SHP77 (cell line): ENCODE measurements at places on chromosomes 16 and 17.

DNA sequence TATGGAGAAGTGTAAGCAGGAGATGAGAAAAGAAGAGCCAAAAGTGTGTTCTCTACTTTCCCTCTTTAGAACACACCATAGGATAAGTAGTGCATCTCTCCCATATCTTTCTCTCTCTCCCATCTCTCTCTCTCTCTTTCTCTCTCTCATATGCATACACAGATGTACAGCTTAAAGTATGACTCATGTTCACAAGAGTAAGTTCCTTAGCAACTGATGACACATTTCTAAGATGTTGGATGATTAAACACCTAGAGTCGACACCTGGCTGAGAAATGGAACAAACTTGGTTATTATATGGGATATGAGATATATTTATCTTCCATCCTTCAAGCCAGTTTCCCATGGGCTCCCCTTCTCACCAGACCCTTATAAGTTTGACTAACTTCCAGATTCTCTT lies 113.5 kb downstream of the TMEM132E start:
- no peak for DNase-seq

DNA sequence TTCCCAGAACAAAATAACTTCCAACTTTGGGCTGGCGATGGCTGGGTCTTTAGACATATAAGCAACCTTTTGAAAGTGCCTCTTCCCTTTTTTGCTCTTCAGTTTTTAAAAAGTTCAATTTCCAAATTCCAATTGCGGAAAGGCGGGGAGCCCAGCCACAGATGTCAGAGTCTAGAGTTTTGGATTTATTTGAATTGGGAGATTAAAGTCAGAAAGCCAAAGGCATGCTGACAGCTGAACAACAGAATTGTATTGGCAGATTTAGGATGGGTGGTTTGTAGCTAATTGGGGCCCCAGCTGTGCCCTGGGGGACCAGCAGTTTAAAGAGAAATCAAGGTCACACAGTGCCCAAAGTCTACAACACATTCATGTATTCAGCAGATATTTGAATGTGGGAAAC lies 10.5 kb downstream of the YPEL2 start:
- no peak for DNase-seq

GRCh38 chr17:44205962-44206824 lies 6.5 kb upstream of the ATXN7L3 start:
- DNase-seq, result no peak

GRCh38 chr16:2365397-2366294 lies 25.1 kb upstream of the ABCA3 start:
- no peak for DNase-seq

DNA sequence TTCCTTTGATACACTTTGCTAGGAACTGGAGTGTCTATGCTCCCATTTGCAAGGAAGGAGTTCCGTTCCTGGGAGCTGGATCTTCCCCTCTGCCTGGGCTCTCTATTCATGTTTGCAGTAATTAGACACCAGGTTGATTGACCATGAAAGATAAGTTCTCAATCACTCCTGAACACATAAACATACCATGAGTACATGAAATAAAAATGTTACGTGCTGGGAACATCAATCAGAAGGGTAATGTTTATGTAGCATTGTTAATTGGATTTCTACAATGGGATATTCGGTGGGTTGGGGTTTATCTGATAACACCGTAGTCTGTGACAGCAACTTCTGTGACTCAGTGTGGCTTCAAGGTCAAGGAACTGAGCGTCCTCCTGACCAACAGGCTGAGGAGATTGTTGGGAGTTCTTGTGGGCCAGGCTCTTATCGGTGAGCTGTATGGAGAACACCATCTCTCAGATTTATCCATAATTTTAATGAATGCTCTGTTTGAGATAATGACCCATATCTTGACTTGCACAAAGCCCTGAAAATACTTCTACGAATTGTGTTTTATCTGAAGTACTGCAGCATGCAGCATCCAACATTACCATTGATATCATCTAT lies 136.4 kb downstream of the NPIPB5 start:
- DNase-seq, result no peak

- no peak for DNase-seq
Measured at GRCh38 chr16:69483611-69484010, 59.2 kb downstream of the CYB5B start.

DNA sequence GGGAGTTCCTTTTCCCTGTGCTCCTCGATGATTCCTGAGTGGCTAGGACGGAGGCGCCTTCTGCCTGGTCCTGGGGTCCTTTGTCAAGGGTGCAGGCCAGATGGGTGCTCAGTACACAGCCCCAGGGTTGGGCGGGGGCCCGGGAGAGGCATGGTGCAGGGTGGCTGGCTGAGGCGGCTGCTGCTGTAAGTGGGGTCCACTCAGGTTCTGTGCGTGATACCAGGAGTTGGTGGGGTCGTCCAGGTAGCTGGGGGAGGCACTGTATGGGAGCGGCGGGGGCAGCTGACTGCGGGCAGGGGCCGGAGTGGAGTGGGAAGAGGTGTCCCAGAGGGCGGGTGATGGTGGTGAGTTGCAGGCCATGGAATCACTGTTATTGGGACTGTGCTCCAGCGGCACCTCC lies 3.6 kb downstream of the DLX3 start:
- DNase-seq, result no peak

GRCh38 chr17:81480140-81481072 lies 32.2 kb downstream of the ACTG1 start:
- DNase-seq, result peak; percentile 20

DNA sequence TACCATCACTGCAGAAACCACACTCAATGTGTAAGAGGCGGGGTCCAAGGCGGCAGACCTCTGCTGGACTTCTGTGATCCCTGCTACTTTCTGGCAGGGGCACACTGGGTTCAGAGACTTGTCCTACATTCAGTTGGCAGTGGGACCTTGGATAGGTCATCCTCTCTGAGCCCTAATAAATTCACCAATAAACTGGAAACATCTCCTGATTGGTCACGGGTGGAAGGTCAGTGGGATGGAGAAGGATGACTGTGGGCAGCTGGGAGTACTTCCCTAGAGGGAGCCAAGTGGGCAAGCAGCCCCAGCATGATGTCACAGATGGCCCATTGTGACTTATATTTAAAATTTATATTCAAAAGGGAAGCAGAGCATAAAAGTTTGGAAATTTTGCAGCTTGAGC lies 49.7 kb downstream of the RNF112 start:
- no peak for DNase-seq

DNA sequence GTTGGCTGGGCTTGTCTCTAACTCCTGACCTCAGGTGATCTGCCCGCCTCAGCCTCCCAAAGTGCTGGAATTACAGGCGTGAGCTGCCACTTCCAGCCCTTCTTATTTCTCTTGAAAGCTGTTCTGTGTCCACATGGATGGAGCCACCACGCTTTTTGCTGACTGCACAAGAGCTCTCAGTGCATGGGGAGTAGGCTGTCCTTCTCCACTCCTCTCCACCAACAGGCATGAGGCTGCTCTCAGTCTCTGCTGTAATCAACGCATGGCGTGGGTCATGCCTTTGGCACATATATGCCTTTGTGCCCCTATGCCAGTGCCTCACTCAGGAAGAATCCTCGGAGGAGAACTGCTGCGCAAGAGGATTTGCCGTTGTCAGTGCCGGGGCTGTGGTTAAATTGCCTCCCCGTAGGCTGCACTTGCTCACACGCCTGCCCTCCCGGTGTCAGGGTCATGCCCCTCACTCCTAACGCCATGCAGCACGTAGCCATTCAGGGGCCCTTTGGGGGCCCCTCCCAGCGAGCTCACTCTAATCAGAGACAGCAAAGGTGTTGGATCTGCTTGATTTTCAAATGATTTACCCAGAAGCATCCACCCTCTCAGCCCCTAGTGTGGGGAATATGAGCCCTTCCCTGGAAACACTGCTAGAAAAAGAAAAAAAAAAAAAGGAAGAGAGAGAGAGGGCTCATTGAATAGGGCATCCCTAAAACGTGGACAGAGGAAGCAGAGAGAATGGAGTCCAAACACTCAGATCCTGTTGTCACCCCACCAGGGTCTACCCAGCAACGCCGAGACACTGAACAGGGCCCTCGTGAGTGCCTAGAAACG lies 47.5 kb upstream of the ZCCHC14 start:
- no peak for DNase-seq

GRCh38 chr16:89099905-89100304 lies 6.3 kb downstream of the ACSF3 start:
- DNase-seq, result no peak
